NCI-H524 treated with DMSO at 0.1 percent for 48 hours (cell line): ENCODE measurements at places on chromosomes 1 and 21.
A peak's percentile ranks its signal among the peaks of the same experiment; 100 is the strongest.

- no peak for DNase-seq
Measured at GRCh38 chr1:212500983-212501382, 68.3 kb downstream of the NENF start.

GRCh38 chr1:88777604-88778149 is 93.6 kb downstream of the PKN2 start:
- DNase-seq, result no peak

- DNase-seq, result no peak
Measured at GRCh38 chr1:210302501-210302900, 26.2 kb upstream of the HHAT start.

DNA sequence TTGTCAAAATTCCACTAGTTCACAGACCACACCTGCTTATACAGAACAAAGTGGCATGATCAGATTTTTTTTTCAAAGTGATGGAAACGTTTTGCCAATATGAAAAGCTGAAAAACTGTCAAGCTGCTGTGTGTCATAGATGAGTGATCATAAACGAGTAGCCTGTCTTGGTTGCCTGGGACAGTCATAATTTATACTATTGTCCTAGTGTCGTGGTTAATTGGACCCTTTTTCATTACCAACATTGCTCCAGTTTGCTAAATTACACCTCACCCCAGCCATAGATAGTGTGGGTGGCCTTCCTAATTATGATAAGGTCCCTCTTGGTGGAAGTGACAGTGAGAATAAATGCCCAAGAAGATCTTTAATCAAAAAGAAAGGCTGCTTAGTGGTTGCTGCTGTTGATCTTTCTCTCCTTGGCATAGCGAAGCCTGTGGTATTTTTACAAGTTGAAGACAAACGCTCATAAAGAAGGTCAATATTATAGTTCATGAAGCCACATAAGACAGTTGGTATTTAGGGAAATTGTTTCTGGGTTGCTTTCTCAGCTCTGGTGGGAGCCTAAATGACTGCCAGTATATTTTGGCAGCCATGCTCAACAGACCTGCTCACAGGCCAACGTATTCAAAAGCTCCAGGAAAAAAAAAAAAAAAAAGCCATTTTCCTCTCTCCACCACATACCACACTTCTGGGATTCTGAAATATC is 478.1 kb downstream of the PLA2G4A start:
- DNase-seq, result no peak

DNA sequence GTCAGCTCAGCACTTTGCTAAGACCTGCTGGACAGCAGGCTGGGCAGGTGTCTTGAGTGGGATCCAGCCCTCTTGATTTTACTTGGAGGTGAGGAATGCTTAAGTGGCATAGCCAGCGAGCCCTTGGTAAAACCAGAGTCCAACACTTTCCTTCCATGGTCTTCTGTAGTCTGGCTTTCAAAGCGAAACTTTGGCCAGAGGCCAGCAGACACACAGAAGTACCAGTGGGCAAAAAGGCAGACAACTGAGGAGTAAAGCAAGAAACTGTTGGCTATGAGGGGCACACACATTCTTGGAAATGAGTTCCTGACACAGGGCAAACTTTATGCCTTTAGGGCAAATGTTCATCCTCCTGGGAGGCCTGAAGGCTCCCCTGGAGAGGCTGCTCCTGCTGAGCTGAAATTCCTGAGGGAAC is 281.0 kb upstream of the POU3F1 start:
- DNase-seq, result no peak

- DNase-seq, result no peak
Measured at GRCh38 chr1:100354971-100355394, 2.7 kb downstream of the CDC14A start.

- DNase-seq, result no peak
Measured at GRCh38 chr1:115307661-115308060, 30.4 kb downstream of the NGF start.

DNA sequence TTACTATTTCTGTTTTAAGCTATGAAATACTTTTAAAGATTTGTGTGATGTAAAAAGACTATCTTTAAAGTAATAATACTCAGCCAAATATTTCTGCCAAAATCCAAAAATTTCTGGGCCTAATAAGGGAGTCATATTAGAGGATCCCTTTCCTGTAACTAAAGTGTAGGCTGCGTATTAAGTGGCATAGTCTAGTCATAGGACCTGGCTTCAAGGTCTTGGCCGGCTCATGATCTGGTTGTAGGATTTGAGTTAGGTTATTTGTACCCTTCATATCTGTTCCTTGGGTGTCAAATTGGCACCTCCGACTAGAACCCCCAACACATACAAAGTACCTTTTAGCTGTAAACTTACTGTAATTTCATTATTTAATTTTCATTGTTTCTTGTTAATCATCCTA is 107.8 kb downstream of the DYRK1A start:
- no peak for DNase-seq

DNA sequence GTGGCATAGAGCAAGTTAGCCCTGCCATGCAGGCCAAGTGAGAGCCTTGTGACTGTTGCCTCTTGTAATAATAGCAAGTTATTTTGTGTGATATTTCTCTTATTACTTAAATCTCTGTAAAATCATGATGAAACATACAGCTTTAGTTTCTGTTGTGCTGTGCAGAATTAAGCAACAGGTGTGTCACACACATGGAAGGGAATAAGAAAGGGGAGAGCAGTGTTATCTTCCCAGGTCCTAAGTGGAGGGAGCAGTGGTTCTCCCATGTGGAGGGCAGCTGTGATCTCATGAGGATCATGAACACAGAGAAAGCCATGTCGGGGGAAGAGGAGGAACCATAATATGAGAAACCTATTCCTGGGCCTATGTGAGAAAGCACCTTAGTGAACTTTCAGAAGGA is 25.2 kb upstream of the SCYL3 start:
- no peak for DNase-seq

- no peak for DNase-seq
Measured at GRCh38 chr1:47211796-47212269, 20.2 kb downstream of the TAL1 start.

GRCh38 chr1:219812491-219813203 is 115.7 kb downstream of the SLC30A10 start:
- DNase-seq, result peak; percentile 40

- no peak for DNase-seq
Measured at GRCh38 chr21:42373196-42373907, 7.0 kb upstream of the TFF1 start.

DNA sequence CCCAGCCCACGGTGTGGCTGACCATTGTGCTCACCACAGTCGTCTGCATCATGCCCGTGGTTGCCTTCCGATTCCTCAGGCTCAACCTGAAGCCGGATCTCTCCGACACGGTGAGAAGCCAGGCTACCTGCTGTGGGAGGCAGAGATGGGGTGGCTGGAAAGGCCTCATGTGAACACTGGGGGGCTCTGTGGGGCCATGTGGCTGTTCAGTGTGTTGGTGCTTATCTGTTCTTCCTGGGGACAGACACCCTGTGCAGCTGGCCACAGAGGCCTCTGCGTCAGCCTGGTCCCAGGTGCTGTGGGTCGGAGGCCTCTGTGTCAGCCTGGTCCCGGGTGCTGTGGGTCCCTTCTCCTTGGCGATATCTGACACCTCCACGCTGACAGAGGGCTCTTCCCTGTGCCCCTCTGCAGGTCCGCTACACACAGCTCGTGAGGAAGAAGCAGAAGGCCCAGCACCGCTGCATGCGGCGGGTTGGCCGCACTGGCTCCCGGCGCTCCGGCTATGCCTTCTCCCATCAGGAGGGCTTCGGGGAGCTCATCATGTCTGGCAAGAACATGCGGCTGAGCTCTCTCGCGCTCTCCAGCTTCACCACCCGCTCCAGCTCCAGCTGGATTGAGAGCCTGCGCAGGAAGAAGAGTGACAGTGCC is 23.2 kb downstream of the ATP8B2 start:
- no peak for DNase-seq

DNA sequence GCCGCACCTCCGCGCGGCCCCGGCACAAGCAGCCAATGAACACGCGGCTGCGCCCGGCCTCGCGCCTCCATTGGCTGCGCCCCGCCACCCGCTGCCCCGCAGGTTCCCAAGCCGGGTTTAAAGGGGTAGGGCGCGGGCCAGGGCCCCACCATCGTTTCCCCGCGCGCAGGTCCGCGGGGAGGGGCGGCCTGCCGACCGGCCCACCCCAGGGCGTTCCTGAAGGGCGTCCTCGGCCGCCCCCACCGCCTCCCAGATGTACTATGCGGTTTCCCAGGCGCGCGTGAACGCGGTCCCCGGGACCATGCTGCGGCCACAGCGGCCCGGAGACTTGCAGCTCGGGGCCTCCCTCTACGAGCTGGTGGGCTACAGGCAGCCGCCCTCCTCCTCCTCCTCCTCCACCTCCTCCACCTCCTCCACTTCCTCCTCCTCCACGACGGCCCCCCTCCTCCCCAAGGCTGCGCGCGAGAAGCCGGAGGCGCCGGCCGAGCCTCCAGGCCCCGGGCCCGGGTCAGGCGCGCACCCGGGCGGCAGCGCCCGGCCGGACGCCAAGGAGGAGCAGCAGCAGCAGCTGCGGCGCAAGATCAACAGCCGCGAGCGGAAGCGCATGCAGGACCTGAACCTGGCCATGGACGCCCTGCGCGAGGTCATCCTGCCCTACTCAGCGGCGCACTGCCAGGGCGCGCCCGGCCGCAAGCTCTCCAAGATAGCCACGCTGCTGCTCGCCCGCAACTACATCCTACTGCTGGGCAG is at the start of gene OLIG1:
Gene OLIG1 (plus strand): TSS at position 148 of the 750 bp plus-strand sequence. CDS start 106 bp downstream, at position 254.
- DNase-seq, result peak; percentile 38

DNA sequence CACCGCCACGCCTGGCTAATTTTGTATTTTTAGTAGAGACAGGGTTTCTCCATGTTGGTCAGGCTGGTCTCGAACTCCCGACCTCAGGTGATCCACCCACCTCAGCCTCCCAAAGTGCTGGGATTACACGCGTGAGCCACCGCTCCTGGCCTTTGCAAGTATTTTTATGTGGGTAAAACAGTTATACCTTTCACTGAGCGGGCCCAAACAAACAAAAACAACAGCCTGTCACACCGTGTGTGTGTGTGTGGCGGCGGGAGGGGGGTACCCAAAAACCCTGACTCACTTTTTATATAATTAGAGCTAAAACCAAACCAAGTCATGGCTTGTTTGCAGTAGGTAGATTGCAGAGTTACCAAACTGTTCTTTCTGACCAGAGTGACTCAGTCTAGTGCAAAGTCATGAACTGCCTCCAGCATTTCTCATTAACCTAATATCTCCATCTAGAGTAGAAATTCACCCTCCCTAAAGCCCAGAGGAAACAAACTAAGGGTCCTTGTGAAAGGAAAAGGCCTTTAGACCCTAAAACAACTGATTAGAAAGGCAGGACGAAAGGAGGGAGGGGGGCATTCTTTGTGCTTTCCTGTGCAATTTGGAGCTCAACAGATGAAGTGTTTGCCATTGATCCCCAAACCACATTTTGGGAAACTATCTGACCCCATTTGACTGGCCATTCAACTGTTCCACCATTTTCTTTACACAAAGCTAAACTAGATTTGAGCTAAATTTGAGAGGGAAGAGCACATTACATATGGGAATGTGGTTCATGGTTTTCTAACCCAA is 181.0 kb downstream of the DHRS3 start:
- DNase-seq, result no peak

DNA sequence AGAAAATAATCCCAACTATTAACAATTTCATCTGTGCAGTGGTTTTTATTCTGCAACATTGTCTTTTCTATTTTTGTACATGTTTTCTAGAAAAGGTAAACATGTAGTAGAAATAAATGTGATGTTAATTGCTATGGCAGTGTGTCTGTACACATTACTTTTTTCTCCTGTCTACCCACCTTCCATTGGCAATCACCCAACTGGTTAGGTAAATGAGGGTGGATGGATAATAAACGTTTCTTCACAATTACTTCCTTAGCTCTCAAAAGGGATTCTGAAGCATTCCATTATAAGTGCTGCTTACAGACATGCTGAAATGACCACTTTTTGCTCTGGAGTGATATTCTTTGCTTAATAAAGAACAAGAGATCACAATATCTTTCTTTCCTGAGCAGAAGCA is 61.4 kb downstream of the MAGI3 start:
- no peak for DNase-seq

- no peak for DNase-seq
Measured at GRCh38 chr1:89051300-89051954, 13.6 kb downstream of the GBP1 start.

- no peak for DNase-seq
Measured at GRCh38 chr1:234986750-234987414, 141.8 kb downstream of the TOMM20 start.

DNA sequence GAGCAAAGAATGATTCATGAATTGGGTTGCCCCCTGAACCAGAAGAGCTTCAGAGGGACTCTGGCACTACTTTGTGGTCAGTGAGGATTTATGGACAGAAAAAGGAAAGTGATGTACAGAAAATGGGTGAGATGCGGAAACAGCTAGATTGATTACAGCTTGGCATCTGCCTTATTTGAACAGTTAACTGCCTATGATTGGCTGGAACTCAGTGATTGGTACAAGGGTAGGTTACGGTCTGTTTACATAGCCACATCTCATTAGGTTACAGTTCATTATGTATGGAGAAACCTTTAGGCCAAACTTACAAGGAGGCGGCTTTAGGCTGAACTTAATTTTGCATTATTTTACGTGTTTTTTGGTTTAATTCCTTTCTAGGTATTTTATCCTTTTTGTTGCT is 29.0 kb upstream of the RHOU start:
- no peak for DNase-seq

DNA sequence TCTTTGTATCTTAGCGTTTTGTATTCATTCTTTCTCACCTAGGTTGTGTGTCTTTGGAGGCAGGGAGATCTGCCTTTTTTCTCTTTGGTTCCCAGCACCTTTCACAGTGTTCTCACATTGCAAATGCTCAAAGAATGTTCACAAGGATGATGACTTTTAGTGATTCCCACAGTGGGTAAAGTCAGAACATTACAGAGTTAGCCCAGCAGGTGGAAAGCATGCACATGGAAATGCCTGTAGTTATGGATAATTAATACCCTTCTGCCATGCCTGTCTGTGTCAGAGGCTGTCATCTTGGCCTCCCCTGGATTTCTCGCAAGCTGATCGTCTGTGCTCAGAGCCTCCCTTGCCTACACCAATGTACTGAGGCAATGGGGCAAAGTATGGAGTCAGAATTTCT is 458.9 kb downstream of the LMO4 start:
- DNase-seq, result no peak

DNA sequence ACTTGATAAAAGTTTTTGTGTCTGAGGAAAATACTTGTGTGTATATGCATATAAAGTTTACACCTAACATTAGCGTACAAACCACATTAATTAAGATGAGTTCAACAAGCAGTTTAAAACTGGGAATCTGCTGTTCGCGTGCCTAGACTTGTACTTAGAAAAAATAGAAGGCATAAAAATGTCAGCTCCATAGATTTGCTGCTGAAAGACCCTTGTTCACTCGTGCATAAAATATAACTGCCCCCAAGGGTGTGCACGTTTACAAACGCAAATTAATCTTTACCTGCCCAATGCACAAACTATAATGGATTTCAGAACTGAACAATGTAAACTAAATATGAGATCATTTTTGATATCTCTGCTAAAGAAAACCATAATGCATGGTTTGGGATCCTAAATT is 392.3 kb upstream of the ADGRL2 start:
- no peak for DNase-seq
